ENCODE measurements at places on chromosomes 5 and 9.

DNA sequence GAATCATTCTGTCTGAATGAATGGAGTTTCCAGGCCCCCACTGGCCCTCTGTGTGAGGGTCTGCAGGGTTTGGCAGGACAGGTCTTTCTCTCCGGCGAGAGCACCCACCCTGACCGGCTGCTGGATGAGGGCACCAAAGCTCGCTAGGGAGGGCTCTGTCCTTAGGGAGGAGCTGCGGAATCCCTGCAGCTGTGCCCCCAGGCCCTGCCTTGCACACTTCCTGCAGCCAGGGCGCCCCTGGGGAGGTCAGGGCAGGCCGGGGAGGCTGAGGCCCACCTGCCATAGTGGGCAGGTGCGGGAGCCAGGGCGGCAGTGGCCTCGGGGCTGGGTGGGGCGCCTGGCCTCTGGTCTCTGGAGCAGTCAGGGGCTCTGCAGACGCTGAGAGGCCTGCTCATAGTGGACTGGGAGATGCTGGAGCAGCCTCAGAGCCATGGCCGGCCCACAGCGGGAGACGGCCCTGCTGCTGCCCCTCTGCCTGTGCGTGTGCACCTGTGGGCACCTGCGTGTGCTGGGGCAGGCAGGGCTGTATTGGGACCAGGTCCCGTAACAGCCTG, 36.1 kb downstream of the EXOC3 start:
- no peak for DNase-seq

DNA sequence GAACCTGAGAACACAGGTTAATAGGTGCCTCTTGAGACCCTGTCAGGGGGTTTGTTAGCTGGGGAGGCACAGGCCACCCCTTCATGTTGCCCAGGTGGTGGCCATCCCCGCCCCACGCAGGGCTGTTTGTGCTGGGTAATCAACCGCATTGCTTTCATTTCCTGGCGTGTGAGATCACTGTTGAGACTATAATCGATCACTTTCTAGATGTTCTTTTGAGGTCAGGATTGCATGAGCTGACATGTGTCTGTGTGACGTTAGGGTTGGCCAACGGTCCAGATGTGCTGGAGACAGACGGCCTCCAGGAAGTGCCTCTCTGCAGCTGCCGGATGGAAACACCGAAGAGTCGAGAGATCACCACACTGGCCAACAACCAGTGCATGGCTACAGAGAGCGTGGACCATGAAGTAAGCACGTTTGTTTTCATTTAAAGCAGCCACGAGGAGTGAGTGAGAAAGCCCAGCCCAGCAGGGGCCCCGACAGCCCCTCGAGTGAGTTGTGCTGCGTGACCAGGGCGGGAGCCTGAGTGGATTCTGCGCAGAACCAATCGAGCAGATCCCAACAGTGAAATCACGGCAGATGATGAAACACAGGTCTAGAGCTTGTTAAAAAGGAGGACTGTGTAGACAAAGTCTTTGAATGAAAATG, 115.0 kb upstream of the CACNA1B start:
- DNase-seq = no peak

DNA sequence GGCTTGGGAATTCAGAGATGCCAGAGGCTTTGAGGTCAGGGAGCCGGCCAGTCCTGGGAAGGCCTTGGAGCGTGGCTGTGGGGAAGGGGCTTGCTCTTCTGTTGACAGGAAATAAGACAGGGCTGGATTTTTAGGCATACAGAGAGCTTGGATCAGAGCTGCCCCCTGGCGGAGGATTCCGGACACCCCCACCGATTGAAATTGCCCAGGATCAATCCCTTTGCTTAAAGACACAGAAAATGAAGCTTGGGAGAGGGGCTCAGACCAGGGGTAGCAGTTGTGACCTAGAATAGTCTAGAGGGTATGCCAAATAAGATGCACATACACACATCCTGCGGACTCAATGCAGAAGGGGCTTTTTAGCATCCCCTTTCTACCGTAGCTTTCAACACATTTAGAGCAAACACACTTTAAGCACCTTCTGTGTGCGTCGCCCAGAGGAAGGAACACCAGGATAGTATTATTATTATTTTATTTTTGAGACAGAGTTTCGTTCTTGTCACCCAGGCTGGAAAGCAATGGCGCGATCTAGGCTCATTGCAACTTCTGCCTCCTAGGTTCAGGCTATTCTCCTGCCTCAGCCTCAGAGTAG, 1.7 kb upstream of the NTMT1 start:
- DNase-seq = no peak

DNA sequence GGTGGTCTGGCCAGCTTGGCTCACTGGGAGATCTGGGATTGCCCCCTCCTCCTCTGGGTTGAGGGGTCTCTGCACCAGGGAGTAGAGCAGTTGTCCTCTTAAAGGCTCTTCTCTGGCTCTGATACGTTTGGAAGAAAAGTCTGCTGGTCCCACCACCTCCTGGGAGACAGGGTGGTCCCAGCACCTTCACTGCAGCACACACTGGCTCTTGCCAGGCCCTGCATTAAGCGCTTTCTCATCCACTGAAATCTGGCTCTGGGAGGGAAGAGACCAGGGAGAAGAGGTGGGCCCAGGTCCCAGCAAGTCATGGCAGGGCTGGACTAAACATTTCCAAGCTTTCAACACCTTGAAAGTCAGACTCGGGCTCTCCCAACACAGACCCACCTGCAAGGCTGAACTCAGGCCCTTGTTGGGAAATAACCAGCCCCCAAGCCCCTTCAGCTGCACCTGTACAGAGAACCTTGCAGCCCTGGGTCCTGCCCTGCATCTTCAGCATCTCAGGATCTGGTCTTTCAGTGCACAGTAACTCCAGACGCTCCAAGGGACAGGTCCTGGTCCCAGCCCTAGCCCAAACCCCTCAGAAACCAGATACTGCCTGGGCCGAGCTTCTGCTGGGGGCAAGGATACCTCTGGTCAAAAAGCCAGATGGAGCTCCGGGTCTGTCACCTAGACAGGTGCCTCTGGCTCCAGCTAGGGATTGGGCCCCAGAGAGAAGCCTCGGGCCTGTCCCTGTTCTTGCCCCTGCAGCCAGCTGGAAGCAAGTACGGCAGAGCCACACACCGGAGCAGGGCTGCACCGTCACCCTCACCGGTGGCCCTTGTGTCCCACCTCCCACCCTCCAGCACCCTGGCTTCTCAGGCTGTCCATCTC, 134.5 kb downstream of the DAB2IP start:
- no peak for DNase-seq

- no peak for DNase-seq
Measured at GRCh38 chr5:135632798-135633197, 54.0 kb upstream of the CXCL14 start.

DNA sequence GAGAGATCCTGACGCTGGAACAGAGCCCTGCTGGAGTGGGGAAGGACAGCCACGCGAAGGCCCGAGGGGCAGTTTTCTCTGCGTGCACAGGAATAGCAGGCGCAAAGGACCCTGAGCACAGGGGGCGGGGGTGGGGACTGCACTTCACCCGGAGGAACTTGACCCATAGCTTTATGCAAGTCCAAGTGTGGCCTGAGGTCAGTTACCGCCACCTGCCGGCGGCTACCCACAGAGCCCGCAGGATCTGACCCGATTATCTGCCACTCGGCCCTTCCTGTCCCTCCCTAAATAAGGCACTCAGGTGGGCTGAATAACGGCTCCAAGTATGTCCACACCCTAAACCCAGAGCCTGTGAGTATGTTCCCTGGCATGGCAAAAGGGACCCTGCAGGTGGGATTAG, 65.4 kb upstream of the FCN1 start:
- DNase-seq = no peak

- DNase-seq = no peak
Measured at GRCh38 chr9:137749511-137749910, 128.1 kb upstream of the CACNA1B start.

GRCh38 chr5:68720884-68721610, 372.8 kb upstream of the SLC30A5 start:
- DNase-seq = no peak

DNA sequence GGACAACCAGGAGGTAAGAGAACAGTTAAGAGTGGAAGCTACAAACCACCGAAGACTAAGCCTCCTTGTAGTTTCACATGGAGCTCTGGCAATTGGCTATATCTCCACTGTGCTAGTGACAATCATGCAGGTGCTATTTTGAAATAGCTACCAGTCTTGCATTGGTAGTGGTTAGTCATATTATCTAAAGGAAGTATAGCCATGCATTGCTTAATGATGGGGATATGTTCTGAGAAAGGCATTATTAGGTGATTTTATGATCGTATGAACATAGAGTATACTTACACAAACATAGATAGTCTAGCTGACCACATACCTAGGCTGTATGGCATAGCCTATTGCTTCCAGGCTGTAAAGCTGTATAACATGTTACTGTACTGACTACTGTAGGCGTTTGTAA, 28.4 kb downstream of the HSDL2 start:
- DNase-seq = no peak

GRCh38 chr9:71096421-71097108, 24.9 kb downstream of the TRPM3 start:
- peak; percentile 6 for DNase-seq

DNA sequence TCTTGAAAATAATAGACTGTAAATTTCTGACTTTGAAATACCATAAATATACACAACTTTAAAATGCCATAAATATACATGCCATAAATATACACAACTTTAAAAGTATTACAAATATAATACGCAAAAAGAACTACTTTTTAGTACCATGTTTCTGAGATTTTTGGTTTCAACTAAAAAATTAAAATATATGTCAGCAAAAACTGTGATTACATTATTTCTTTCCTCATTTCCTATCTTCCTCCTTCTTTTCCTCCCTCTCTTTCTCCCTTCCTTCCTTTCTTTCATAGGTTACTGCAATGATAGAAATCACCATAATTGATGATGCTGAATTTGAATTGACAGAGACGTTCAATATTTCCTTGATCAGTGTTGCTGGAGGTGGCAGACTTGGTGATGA, 200.5 kb downstream of the ADGRV1 start:
- no peak for DNase-seq

DNA sequence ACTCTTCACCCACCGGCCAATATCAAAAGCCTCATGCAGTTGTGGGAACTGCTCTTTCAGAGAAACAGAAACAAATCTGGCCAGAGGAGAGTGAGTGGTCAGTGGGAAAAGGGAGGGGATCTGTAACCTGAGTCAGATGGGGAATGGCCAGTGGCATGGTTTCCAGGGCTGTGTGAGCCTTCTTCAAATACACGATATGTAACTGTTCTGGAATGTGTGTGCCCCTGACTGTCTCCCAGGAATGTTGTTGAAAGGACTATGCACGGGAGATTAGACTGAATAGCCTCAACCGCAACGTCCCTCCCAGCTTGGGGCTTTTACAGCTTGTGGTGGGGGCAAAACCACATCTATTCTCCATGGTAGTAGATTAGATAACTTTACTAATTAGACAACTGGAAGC, 60.8 kb downstream of the SH3TC2 start:
- DNase-seq = no peak

DNA sequence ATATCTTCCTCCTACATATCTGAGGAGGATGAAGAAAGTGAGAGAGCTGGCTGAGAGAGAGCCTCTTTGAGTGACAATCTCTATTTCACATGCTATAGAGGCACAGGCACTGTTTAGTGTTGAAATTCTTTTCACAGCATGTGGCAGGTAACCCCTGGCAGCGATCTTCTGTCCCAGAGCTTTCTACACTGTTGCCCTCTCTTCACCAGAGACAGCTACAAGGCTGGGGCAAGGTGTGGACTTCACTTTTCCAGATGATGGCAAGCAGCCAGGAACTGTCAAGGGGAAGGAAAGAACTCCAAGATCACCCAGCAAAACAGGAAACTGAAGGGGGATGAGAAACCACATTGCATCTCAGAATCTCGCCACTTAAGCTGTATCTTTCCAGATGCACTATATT, 205.2 kb downstream of the CAAP1 start:
- DNase-seq = no peak

GRCh38 chr5:31471916-31472315, 60.0 kb downstream of the DROSHA start:
- DNase-seq = no peak

- no peak for DNase-seq
Measured at GRCh38 chr5:77239126-77239741, 28.8 kb downstream of the PDE8B start.

DNA sequence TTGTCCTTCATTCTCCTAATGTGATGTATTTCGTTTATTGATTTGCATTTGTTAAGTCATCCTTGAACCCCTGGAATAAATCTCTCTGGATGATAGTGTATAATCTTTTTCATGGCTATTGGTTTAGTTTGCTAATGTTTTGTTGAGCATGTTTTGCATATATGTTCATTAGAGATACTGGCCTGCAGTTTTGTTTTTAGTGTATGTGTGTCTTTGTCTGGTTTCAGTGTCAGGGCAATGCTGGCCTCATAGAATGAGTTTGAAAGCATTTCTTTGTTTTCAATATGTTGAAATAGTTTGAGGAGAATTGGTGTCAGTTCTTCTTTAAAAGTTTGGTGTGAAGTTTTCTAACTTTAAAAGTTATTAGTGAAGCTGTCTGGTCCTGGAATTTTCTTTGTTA, 149.6 kb upstream of the ATP10B start:
- no peak for DNase-seq

DNA sequence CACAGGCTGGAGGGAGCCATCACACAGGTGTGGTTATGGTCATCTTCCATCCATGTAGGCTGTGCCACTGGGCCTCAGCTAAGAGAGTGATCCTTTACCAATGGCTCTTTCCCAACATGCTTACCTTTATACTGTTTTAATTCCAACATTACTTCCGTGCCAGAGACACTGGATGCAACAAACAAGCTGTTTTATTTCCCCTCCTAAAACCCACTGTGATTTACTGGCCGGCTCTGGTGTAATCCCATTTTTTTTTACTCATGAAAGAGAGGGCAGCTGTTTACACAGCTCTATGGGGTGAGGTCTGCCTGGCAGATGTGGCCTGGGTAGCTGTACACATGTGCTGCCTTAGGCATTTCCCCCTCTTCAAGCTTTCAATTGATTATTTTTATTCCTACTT, 58.5 kb downstream of the MACROH2A1 start:
- no peak for DNase-seq

GRCh38 chr9:123447934-123448646, 92.1 kb downstream of the CRB2 start:
- no peak for DNase-seq
